ENCODE measurements at places on chromosomes 16 and 17.

DNA sequence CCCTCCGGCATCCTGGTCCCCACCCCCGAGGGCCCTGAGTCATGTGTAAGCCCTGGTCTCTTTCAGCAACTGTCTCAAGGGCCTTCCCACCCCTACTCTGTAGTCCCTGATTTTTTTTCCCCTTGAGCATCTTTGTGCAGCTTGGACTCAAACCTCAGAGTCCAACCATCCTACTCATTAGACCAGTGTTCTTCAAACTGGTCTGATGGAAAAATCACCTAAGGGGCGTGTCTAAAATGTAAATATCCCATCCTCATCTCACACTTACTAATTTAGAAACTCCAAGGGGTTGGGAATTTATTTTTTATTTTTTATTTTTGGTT lies 624 bp downstream of the G6PC3 start:
- no peak for DNase-seq

- no peak for DNase-seq
Measured at GRCh38 chr16:4090351-4090851, 25.8 kb downstream of the ADCY9 start.

DNA sequence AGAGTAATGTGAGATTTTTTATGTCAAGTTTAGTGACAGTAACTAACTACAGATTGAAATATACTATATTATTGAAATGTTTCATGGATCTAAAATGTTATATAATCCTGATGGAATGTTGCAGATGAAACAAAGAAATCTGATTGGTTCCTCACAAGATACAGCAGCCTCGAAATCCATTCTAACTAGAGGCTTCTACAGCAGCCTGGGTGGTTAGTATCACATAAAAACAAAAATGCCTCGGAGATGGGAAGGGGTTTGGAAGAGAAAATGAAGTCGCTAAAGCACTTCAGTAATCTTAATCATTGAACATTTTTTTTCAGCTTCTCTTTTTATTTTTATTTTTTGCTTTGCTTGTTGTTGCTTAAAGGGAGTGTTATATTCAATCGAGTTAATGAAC lies 75.2 kb downstream of the TANC2 start:
- no peak for DNase-seq

GRCh38 chr16:26175944-26176343 lies 484.2 kb downstream of the HS3ST4 start:
- DNase-seq, result no peak

DNA sequence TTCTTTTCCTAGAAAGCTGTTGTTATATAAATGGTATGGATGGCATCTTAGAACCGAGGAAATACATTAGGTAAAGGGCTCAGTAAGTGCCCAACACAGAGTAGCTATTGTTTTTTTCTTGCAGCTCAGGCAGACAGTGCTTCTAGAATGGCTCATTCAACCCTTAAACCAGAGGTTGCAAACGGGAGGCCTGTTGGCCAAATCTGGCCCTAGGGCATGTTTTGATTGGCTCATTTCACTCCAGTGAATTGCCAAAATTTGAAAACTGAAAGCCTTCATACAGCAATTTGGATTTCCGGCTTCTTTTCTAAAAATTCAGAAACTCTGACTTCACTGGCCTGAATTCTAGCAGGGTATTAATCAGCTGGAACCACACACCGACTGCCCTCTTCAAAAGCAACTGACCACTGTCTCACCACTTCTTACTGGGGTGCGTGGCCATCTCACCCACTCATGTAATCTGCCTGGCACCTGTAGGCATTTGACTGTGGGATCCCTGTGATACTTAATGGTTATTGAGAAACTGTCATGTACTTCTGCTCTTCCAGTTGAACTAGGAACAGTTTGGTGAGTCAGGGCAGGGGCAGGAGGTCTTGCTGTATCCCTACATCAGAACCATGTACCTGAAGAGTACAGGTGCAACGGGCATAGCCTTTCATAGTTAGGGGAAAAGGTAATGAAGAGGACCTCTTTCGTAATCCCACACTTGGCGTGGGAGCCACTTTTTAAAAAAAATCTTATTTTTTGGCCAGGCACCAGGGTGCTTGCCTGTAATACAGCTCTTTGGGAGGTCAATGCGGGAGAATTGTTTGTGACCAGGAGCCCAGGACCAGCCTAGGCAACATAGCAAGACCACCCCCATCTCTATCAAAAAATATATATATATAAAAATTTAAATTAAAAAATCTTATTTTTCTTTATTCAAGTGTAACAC lies 53.6 kb upstream of the SCNN1B start:
- DNase-seq, result no peak

DNA sequence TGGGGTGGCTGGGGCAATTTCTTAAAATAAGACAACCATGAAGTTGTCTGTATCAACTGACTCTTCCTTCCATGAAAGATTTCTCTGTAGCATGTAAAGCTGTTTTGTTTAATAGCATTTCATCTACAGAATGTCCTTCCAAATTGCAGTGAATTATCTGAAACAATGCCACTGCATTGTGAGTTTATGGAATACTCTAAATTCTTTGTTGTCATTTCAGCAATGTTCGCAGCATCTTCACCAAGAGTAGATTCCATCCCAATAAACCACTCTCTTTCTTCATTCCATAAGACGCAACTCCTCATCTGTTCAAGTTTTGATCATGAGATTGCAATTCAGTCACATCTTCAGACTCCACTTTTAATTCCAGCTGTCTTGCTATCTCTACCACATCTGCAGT lies 54.6 kb downstream of the CPPED1 start:
- DNase-seq, result no peak

DNA sequence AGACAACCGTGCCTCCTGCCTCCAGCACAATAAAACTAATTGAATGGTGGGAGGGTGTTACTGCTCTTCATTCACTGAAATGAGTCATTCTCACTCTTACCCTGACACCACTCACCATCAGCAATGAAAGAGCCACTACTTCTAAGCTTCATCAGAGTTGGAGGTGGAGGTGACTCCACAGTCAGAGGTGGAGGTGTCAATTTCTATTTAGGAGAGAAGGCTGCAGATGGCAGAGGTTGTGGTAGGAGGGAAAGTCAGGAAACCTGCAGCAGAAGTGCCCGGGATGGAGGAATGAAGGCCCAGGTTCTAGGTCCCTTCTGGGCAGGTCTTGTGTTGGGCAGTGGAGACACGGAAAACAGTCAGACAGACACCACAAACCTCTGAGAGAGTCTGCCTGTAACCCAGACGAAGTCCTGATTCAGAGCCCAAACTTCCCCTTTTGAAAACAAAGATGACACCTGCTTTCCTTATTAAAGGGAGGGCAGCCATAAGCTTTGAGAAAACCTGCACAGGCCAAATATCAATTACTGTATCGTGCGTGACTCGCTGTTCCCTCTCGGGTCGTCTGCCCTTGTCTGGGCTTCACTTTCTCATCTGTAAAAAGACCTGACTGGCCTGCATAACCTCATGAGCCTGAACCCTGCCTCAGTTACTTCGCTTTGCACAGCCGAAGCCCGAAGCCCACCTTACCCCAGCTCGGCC lies 668 bp downstream of the ATPAF2 start:
- DNase-seq, result no peak

GRCh38 chr17:56047331-56047730 lies 105.9 kb upstream of the ANKFN1 start:
- peak; percentile 23 for DNase-seq

- DNase-seq, result no peak
Measured at GRCh38 chr17:40203131-40203530, 16.0 kb upstream of the WIPF2 start.

DNA sequence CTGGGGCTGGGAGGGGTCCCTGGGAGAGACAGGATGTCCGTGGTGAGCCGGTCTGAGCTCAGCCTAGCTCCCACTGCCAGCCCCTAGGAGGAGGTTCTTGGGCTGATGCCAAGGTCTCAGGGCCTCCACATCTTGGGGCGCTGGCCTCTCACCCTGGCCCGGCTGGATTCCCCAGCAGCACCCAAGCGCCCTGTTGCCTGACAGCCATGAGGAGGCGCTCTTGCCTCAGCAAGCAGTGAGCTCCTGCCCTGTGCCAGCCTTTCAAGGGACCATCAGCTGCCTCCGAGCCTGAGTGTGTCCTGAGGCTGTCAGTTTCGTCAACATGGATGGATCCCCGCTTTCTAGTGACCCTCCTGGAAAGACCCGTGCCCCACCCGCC lies 234.9 kb upstream of the CIBAR2 start:
- no peak for DNase-seq

DNA sequence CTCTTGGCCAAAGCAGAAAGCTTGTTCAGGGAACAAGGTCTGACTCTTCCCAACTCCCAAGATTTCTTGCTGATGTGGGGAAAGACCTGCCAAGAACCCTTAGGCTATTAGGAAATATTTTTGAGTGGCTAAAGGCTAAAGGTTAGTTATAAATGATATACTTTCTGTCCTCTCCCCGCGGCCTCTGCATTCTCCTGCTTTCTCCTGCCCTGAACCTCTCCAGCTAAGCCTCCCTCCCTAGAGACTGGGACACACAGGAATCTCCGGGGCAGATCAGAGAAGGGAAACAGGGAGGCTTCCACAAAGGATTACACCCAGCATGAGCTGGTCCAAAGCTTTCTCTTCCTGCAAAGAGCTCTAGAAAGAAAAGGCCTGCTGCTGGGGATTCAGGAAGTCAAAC lies 2.3 kb downstream of the SLC43A2 start:
- no peak for DNase-seq

- DNase-seq, result no peak
Measured at GRCh38 chr17:54898576-54898975, 2.1 kb upstream of the TOM1L1 start.

GRCh38 chr16:86370062-86370461 lies 140.3 kb upstream of the FOXF1 start:
- DNase-seq, result no peak

GRCh38 chr17:59356543-59357218 lies 25.2 kb downstream of the YPEL2 start:
- DNase-seq, result no peak

DNA sequence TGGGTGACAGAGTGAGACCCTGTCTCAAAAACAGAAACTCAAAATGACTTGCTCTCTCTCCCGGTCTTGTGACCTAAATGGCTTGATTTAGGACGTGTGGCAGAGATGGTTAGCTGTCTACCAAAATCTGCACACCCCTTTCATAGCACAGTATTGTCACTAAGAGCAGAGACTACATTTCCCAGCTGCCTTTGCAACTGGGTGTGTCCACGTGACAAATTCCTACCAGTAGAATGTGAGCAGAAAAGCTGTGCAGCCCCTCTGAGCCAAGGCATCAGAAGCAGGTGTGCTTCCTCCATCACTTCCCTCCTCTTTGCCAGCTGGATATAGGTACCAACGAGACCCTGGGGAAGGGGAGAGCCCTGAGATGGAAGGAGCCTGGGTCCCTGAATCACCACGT lies 25.5 kb downstream of the GPR142 start:
- no peak for DNase-seq

- no peak for DNase-seq
Measured at GRCh38 chr17:81309140-81309858, 14.2 kb upstream of the SLC38A10 start.
